ENCODE measurements at places on chromosomes 2 and 18.

DNA sequence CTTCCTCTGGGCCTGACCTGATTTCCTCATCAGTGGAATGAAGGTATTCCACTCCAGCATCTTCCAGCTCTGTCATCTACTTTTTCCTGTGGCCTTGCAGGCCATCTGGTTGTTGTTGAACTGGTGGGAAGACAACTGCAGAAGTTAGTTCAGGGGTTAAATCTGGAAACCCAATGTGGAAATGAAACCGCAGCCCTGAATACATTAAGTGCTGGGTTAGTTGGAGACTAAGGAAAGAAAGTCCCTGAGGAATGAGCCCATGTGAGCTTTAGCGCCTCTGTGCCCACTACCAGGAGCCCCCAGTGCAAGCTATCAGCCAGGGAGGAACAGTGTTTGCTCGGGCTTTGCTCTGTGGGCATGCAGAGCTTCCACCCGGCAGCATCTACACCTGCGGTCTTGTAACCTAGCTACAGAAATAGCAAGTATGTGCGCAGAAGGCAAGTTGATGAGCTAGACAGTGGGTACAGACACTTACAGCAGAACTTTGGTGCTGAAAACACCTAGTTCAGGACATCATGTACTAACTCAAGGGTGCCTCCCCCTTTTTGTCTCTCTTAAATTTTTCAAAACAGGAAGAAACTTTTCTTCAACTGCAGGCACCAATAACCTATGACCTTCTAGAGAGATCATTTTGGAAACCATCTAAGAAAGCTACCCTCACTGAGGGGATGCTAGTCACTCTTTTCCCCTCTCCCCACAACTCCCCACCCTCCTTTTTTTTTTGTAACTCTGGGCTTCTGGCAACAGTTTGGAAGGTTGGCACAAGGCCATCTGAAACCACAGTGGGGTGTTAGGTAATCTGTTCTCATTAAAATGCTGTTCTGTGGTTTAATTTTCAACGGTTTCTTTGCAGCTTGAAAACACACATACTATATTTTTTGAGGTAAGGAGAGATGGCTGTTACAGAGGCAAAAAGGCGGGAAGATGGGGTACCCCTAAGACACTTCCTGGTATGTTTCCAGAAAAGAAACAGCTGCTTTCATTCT, 18.3 kb upstream of the CXCR4 start:
- DNase-seq = peak; percentile 87

DNA sequence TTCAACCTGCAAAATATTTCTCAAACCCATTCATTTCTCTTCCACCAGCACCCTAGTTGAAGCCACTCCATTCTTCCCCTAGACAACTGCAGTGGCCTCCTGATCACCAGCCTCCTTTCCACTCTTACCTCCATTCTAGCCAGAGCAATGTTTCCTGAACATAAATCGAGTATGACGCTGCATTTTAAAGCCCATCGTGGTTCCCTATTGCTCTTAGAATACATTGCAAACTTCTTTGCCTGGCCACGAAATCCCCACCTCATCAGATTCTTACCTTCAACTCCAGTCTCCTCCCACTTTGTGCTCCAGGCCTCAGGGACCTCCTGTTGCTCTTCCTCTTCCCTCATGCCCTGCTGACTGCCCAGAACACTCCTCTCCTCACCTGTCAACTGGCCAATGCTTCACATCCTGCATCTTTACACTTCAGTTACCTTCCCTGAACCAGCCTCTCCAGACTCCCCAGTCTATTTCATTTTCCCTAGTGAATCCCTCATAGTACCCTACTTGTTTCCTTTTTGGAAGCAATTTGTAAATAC, 176.5 kb upstream of the CTAGE1 start:
- DNase-seq = no peak

DNA sequence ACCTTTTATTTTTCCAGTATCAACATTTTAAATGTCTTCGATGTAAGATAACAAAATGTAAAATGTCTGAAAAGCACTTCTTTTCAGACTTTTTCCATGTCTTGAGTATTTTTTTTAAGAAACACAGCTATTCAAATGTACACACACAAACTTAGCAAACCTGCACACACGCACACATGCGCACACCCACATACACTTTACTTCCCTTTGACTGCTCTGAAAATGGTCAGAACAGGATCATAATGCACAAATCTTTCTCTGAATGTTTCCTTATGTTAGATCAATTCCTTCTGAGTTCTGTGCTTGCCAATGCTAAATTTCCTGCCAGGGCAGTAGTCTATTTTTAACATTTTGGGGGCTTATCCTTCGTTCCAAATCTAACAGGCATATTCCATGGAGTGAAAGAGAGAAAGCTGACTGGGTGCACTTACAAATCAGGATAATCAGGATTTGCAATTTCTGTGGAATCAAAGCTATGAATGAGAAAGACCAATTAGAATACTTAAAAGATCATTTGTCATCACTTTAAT, 136.3 kb downstream of the ZEB2 start:
- no peak for DNase-seq

DNA sequence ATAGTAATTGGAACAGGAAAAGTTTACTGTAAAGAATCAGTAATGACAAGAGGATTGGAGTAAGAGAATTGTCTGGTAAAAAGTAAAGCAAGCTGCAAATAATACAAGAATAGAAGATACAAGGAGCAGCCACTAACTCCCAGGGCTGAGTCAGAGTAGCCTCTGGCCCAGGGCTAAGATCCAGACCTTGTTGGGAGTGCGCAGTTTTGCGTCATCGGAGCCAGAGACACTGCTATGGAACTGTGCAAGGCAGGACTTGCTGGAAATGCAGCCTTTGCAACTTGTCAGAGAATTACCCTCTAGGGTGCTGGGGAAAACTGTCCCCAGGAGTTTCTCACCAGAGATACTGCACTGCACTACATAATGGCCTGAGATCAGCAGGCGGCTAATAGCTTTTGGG, 135.2 kb downstream of the NYAP2 start:
- no peak for DNase-seq

DNA sequence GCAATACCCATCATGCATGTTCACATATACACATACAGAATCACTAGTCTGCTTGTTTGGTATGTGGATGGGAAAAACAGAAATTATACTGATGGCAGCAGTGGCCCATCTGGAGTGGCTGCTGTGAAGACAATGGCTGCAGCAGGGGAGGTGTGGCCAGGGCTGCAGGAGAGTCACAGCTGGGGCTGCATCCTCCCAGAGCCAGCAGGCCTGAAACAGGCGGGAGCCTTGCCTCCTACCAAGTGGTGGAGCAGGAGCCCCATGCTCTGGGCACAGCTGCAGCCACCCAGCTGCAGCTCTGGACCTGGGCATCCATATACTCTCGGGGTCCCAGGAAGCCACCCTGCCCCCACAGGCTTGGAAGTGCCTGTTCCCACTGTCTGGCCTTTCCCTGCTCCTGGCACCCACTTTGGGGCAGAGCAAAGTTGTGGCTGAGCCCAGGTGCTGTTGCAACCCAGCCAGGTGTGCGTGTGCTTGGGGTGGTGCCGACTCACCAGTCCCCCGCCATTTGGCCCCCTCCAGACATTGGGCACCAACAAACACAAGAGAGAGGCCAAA, 136.6 kb downstream of the SPAG16 start:
- no peak for DNase-seq

- DNase-seq = no peak
These were observed 75.4 kb downstream of the CHN1 start for GRCh38 chr2:174929786-174930185.

GRCh38 chr2:229443141-229443540, 172.1 kb upstream of the PID1 start:
- no peak for DNase-seq

- no peak for DNase-seq
These were observed 26.1 kb upstream of the SLC38A11 start for GRCh38 chr2:164981217-164981990.

DNA sequence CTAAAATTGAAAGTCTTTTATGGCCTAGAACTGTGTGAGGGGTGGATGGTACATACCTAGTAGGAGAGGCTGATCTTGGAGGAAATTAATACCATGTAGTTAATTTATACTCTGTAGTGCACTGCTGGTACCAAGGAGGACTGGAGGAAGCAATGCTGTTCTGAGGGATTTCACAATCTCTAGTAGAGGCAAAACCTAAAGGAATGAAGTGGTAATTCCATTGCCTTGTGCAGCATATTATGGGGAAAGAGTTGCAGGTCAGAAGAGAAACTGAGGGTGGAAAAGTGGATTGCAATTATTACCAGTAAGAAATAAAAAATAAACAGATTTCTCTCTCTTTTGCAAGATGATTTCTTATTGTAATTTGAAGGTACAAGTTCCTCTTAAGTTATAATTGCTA, 2.2 kb downstream of the ABI2 start:
- DNase-seq = peak; percentile 9
